Skin of body (tissue), 3 donors: ENCODE measurements at places on chromosomes 1 and 21. TPM values are rescaled to one million over a fixed set of nuclear protein-coding genes. Genes with fewer than 3 reads are reported as not detected.

Gene TENT5C
- 42.5 TPM for total RNA-seq

Gene THEM5
- total RNA-seq = 8.4 TPM

Gene PPIAL4G
- under 0.01 TPM for total RNA-seq

Gene UBASH3A
- total RNA-seq = 0.20 TPM

Gene ASTN1
- 2.4 TPM for total RNA-seq

Gene DUSP12
- total RNA-seq = 24.6 TPM

Gene FMO4
- 4.5 TPM for total RNA-seq

Gene RGS13
- 0.79 TPM for total RNA-seq

Gene KRTAP19-1
- total RNA-seq = 11.4 TPM

DNA sequence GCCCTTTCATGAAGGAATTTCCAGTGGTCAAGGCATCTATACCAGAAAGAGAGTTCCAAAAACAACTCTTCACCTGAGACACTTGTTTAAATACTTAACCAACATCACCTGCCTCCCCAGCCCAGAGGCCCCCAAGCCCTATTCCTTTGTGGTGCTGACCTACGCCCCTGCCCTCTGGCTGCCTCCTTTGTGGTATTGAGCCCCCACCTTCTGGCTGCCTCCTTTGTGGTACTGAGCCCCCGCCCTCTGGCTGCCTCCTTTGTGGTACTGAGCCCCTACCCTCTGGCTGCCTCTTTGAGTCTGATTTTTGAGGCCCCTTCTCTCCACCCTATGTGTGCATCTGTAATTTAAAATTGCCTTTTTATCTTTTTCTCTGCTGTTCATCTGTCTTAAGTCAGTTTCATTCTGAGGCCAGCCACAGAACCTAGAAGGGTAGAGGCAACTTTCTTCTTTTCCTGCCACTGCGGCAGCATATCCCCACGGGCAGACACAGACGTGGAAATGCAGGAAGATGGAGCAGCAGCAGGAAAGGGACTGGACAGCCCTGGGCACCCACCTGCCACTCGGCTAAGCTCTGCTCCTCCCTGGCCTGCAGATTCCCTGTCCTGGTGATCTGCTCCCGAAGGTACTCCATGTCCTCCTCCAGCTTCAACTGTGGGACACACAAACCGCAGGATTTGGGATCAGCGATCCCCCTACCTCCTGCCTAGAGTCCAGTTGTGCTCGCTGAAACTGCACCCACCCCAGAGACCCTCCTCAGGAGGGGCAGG lies 3.2 kb downstream of the TRIM17 start:
- no peak for DNase-seq

DNA sequence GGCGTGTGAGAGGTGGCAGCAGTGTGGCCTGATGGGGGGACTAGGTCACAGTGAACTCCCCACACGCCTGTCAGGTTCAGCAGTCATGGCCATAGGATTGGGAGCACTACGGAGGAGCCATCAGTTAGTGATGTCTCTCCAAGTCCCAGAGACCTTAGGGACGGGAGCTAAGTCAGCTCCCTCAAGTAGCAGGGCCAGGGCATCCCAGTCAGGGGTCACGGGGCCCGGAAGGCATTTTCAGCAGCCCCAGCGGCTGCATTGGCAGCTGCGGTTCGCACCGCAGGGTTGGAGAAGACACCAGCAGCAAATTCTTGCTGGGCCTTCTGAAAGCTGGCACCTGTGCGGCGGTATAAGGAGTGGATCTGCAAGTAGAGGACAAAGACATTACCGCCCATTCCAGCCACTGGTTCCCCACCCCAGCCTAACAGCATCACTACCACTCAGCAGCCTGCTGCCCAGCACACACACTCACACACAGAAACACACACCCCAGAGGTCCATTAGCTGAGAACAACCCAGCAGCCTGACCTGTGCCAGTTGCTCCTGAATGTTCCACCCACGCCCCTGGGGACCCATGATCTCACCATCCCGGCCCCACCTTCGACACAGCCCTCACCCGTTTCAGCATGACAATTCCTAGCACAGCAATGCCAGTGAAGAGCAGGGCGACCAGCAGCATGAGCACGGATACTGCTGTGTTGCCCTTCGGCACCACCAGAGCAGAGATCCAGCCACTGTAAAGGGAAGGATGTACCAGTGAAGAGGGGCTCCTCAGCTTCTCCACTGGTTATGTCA lies 972 bp upstream of the ENTREP3 start:
- no peak for DNase-seq

- DNase-seq = peak; percentile 70
Observed at GRCh38 chr1:73832276-73833181, 365.4 kb downstream of the LRRIQ3 start.

- no peak for DNase-seq
Observed at GRCh38 chr1:221099747-221100595, 220.7 kb downstream of the HLX start.

- DNase-seq = no peak
Observed at GRCh38 chr21:38797470-38797869, 8.3 kb upstream of the ETS2 start.

DNA sequence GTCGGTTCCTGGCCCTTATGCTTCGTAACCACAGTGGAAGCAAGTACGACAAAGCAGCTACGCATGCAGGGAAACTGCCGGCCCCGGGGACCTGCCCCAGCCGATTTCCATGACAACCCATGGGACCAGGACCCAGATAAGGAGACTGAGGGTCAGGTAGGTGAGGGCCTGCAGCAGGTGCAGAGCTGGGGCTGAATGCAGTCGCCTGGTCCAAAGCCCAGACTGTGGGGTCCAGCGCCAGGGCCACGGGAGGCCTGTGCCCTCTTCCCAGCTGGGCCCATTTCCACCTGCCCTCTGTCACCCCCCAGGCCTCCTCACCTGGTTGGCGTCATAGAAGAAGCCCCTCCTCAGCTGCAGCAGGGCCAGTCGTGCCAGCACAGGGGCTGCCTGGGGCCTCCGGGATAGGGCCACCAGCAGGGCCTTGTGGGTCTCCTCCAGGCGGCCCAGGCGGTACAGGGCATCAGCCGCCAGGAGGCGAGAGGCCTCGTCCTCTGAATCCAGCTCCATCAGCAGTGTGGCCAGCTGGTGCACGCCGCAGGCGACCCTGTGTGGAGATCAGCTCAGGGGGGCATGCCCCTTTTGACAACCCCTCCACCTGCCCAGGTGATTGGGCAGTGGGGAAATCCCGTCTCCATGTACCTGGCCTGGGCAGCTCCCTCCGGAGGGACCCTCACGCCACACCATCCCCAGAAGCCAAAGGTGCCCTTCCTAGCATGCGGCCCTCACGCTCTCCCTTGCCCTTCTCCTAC lies 14.2 kb downstream of the TTC34 start:
- DNase-seq = no peak

DNA sequence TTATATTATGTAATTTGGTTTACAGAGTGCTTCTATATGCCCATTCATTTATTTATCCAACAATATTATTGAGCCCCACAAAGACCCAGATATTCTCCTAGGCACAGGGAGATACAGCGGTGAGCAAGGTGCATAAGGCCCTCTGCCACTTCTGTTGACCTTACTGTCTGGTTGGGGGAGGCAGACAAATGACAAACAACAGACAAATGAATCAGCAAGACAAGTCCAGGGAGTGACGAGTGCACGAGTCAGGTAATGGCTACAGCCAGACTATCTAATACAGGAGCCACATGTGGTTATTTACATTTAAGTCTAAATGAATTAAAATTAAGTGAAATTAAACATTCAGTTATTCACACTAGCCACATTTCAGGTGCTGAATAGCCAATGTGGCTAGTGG lies 22.0 kb upstream of the BCAR3 start:
- no peak for DNase-seq

- peak; percentile 16 for DNase-seq
Observed at GRCh38 chr1:24935615-24936484, 5.8 kb upstream of the RUNX3 start.

- DNase-seq = no peak
Observed at GRCh38 chr1:111205714-111206050, 5.2 kb upstream of the DENND2D start.

GRCh38 chr1:184975208-184975870 lies 1.0 kb upstream of the NIBAN1 start:
- no peak for DNase-seq

GRCh38 chr21:33412832-33413519 lies 9.8 kb downstream of the IFNGR2 start:
- DNase-seq = no peak

GRCh38 chr1:74222701-74223100 lies 12.5 kb upstream of the TNNI3K start:
- no peak for DNase-seq

DNA sequence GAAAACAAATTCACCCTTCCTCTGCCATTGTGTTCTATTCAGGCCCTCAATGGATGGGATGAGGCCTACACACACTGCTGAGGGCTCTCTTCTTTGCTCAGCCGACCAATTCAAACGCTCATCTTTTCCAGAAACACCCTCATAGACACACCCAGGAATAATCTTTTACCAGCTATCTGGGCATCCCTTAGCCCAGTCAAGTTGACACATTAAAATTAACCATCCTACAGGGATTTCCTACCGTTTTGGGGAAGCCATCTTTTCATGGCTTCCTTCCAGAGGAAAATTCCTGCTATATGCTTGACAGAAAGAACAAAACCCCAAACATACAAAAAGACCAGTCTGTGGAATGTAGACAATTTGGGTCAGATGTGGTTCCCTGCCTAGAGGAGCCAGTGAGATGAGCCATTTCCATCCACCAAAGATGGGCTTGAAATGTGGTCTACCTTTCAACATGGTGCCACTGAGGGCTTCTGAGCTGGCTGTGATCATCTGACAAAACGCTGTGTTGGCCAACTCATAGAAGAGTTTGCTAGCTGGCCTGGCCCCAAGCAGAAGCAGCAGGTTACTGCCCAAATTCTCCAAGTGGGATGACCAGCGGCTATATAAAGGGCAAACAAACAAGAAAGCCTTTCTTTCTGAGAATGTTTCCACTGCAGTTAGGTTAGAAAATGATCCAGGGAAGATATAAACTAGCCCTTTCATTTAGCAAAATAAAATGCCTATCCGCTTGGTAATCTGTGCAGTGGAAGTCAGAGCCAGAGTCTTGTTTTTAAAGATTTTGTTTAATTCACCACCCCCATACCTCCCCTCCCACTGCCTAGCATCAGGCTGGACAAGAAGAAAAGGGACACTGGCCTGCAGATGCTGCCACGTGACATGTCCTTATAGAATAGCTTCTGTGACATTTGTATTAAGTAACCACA lies 69.1 kb upstream of the MRPS6 start:
- DNase-seq = no peak

DNA sequence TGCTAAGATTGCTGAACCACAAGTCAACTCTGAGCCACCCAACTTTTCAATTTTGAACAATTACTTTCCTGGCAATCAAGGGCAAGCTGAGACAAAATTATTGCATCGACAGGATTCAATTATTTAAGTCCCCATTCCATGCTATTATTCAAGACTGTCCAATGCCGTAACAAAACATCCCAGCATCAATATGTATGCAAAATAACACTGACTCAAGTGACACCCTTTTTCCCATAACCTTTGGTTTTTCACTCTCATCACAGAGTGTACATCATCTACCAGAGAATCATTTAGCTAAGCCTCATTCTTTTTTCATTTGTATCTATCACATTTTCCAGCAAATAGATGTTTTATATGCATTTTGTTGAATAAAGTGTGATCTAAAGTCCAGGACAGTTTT lies 54.6 kb downstream of the ERICH3 start:
- DNase-seq = no peak

DNA sequence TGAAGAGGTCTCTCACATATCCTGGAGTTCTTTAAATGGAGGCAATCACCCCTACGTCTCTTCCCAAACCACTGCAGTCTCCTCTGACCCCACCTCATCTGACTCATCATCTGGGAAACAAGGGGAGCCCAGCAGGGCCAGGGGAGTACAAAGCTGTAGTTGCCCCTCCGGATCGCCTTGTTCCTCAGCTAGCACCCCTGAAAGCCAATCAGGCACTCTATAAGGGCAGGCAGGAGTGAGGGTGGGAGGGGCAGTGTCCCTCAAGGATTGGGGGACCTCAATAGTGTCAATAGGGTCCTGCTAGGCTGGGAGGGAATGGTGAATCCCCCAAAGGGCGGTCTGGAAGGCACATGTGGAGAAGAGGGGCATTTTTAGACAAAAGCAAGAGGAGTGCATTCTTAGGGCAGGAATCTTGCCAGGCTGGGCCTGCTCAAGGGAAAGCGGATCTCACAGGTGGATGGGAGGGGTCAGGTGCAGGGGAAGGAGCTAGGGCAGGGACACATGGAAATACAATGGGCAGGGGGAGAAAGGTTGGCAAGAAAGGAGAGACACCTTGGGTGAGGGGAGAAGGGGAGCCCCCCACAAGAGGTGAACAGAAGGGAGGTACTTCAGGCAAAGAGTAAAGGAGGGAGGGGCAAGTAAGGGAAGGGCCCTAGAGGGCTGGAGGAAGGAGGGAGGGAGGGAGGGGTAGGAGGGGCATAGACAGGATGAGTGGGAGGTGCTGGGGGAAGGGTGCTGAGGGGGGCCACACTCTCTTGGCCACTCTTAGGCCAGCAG lies 5.8 kb downstream of the SHISA4 start:
- no peak for DNase-seq

DNA sequence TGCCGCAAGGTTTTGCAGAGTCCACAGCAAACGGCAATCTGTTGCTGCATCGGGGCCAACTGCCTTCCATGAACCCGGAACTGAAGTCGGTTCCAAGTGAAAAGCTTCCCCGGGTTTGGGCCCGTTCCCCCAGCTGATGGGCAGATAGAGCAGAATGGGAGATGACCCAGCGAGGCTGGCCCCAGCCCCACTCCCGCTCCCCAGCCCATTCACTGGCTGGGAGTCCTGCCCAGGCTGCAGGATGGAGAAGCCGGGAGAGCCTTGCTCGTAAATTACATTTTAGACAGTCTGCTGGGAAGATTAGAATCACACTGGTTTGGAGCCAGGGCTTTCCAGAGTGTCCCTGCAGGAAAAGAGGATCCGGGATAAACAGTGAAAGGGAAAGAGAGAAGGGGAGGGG lies 31.6 kb upstream of the PAX7 start:
- peak; percentile 62 for DNase-seq

- DNase-seq = no peak
Observed at GRCh38 chr21:30717105-30717504, 1.5 kb downstream of the KRTAP21-3 start.

DNA sequence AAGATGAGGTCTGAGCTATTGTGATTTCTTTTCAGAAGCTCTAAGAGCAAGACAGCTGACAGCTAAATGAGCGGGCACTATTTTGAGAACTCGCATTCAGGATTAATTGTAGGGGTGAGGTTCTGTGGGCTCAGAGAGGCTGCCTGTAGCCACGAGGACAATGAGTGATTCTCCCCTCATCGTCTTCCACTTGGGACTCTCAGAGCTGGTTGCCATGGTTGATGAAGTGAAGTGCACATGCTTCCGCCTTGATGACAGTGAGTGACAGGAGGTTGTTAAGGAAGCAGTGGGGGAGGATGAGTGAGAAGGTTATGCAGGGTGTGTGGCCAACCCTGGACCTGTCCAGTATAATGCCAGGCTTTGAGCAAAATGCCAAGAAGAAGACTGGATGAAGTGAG lies 341.7 kb downstream of the PCP4 start:
- no peak for DNase-seq
